T-cell (primary cell): ENCODE measurements at places on chromosomes 6 and 20.

- no peak overlapping the region for H3K27ac ChIP-seq
- no peaks in the 10 kb centered on the region for H3K36me3 ChIP-seq
- no peak for DNase-seq
- H3K4me3 ChIP-seq, result no peak overlapping the region
Measured at GRCh38 chr6:45568626-45569025, 190.9 kb upstream of the SUPT3H start.

DNA sequence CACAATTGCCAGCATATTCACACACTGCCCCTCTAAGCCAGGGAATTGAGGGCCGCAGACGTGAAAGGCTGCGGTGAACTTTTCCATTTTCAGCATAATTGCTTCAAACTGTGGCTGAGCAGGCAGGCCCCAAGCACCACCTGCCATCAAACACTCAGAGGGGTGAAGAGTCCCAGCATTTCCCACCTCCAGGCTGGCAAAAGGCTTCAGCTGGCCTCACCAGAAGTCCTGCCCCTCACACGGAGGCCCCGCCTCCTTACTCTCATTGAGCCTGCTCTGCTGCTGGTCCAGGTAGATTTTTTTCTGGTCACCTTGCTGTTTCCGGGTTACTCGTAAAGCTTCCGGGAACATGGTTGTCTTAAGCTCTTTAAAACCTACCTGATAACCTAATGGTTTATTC, 52.0 kb upstream of the PRELID3B start:
- H3K4me3 ChIP-seq, result no peak overlapping the region
- no peak overlapping the region for H3K27ac ChIP-seq
- H3K36me3 ChIP-seq, result no peaks in the 10 kb centered on the region

DNA sequence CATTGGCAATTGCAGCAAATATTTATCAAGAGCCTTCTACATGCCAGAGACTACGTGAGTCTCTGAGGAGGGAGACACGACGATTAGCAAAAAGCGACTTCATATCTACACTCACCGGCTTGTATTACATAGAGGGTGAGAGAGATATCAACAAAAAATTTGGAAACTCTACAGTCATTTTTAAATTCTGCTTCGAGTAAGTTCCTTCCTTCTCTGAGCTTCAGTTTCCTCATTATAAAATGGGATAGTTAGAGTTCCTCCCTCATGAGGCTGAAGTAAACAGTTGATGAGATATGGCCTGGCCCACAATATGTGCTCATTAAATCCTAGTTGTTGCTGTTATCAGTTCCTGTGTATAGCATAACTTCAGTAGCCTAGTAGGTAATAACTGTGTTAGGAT, 64.1 kb upstream of the SIRPA start:
- H3K4me3 ChIP-seq, result no peak overlapping the region
- no peak overlapping the region for H3K27ac ChIP-seq
- no peaks in the 10 kb centered on the region for H3K36me3 ChIP-seq
- no peaks in the 10 kb centered on the region for H3K27me3 ChIP-seq
- H3K4me1 ChIP-seq, result no peaks in the 10 kb centered on the region
- DNase-seq, result no peak

DNA sequence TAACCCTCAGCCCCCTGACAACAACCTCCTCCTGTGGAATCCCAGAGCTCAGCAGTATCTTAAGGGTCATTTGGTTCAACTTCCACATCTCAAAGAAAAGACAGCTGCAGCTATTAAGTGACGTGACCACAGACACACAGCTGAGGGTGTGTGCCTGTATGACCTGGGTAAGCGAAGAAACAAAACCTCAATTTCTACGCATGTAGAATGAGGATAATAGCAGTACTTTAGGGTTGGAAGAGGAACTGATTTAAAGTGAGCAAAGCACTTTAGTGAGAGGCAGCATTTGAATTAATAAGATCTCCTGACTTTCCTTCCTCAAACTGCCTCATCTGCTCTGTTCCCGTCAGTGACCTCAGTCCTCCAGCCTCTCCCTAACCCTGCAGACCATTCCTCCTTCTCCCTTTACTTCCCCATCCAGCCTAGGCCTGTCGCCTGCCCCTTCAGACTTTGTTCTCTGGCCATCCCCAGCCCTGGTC, 6.8 kb upstream of the ARMC2 start:
- DNase-seq, result no peak
- peaks cover 11% of the 10 kb centered on the region for H3K27me3 ChIP-seq
- H3K27ac ChIP-seq, result no peak overlapping the region
- H3K36me3 ChIP-seq, result no peaks in the 10 kb centered on the region

- no peaks in the 10 kb centered on the region for H3K4me1 ChIP-seq
- no peak overlapping the region for H3K27ac ChIP-seq
- no peak overlapping the region for H3K4me3 ChIP-seq
- DNase-seq, result no peak
Measured at GRCh38 chr6:38822963-38823362, 107.9 kb downstream of the DNAH8 start.

DNA sequence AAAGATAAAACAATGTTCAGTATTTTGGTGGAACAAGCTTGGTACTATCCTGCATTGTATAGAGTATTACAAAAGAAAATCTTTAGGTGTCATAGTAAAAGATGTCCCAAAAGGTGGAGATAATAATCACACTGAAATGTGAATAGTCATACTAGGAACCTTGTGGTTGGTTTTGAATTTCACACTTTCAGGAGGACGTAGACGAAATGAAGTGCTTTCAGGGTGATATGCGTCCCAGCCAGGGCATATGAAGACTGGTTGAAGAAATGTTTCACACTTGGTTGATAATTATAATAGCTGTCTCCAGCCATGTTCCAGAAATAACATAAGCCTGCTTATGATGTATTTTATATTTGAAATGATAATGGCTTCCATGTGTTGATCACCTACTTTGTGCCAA, 60.4 kb downstream of the SCAND1 start:
- H3K4me1 ChIP-seq, result no peaks in the 10 kb centered on the region
- no peak for DNase-seq
- H3K27ac ChIP-seq, result no peak overlapping the region

GRCh38 chr6:39102821-39103136, 12.2 kb downstream of the SAYSD1 start:
- peaks cover 3% of the 10 kb centered on the region for H3K36me3 ChIP-seq
- no peak for DNase-seq
- H3K27me3 ChIP-seq, result no peaks in the 10 kb centered on the region

GRCh38 chr20:38181207-38181801, 16.2 kb upstream of the TGM2 start:
- H3K36me3 ChIP-seq, result no peaks in the 10 kb centered on the region
- DNase-seq, result no peak
- H3K27me3 ChIP-seq, result no peaks in the 10 kb centered on the region

- peaks cover 20% of the 10 kb centered on the region for H3K4me1 ChIP-seq
- no peaks in the 10 kb centered on the region for H3K27me3 ChIP-seq
- DNase-seq, result peak; percentile 51
Measured at GRCh38 chr6:73262671-73263569, at the start of gene KHDC1. KHDC1 (minus strand) TSS chr6:73263196; CDS start chr6:73242517, 20,679 bp downstream.

DNA sequence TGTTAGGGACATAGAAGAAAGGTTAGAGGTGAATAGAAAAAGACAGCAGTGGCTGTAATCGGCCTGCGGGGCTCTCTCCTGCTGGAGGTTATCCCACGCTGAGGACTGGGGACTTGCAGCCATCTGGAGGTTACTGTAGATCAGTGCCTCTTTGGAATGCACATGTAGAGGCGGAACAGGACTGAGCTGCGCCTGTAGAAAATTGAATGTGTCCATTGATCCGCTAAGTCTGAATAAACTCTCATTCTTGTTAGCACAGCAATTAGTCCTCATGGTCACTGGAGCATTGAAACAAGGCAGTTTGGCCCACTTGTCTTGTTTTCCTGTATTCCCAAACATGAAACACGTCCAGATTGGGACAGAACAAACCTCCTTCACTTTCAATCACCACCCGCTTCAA, 46.3 kb upstream of the F13A1 start:
- no peak overlapping the region for H3K27ac ChIP-seq
- no peak for DNase-seq
- H3K4me3 ChIP-seq, result no peak overlapping the region
- no peaks in the 10 kb centered on the region for H3K4me1 ChIP-seq

GRCh38 chr6:170371080-170371479, 64.5 kb downstream of the FAM120B start:
- no peak overlapping the region for H3K27ac ChIP-seq
- H3K4me3 ChIP-seq, result no peak overlapping the region
- DNase-seq, result no peak
- H3K4me1 ChIP-seq, result no peaks in the 10 kb centered on the region
- H3K27me3 ChIP-seq, result no peaks in the 10 kb centered on the region

GRCh38 chr20:63856098-63856511, 5.2 kb upstream of the ABHD16B start:
- H3K4me1 ChIP-seq, result peaks cover 3% of the 10 kb centered on the region
- DNase-seq, result no peak
- H3K27ac ChIP-seq, result no peak overlapping the region
- no peak overlapping the region for H3K4me3 ChIP-seq

DNA sequence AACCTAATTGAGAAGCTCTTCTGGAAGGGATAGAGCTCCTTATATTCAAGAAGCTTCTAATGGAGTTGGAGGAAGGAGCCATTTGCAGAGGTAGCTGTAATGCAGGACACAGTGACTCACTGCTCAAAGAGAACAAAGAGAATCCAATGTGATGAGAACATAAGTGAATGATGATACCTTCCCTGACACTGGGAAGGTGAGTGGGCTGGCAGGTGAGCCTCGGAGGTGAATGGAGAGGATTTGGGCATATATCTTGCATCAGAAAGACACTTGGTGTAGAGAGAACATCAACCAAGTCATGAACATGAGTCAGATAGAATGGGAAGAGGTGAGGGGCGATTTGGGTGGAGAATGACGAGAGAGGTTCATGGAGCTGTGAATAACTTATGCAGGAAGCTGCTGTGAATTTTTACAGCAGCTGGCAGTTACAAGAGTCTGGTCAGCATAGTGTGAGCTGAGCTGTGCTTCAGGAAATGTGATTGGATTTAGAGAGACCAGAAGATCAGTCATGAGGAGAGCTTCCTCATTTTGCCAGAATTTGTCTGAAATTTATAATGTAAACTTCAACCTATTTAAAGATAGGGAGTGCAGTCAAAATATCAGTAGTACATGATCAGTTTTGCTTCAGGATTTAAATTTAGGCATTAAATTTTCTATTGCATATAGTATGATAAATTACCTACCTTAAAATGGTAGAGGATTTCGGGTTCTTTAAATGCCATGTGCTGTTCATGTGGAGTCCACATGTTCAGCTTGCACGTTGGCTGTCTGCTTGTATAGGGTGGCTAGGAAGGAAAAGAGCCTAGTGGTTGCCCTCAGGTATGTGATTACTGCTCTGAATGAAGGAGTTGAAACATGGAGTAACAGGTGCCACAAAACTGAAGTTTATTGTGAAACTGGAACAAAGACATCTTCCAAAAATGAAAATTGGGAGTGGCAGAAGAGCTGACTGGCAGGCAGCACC, 59.2 kb upstream of the KIF25 start:
- DNase-seq, result no peak
- H3K27ac ChIP-seq, result no peak overlapping the region
- no peaks in the 10 kb centered on the region for H3K36me3 ChIP-seq
- H3K4me1 ChIP-seq, result no peaks in the 10 kb centered on the region
- no peaks in the 10 kb centered on the region for H3K27me3 ChIP-seq

- peaks cover 4% of the 10 kb centered on the region for H3K36me3 ChIP-seq
- DNase-seq, result peak; percentile 23
- H3K4me1 ChIP-seq, result no peaks in the 10 kb centered on the region
Measured at GRCh38 chr20:3751675-3752385, 15.7 kb downstream of the ADISSP start.

DNA sequence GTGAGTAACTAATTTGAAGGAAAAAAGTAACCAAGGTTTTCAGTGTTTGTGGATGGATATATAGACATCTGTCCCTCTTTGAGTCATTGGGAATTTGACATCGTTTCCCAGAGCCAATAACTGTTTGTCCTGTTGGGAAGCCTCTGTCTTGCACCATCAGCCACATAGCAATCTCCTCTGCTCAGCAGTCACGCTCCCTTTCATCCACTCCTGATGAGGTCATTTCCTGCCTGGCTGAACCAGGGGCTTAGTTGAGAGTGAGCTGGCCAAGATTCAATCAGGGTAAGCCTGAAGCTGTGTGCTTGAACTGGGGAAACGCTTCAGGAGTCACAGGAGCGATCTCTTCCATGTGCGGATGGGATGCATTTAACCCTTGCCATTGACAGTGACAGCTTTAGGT, 121.5 kb upstream of the FOXQ1 start:
- peaks cover 6% of the 10 kb centered on the region for H3K27me3 ChIP-seq
- DNase-seq, result no peak
- H3K4me3 ChIP-seq, result no peak overlapping the region
- H3K36me3 ChIP-seq, result no peaks in the 10 kb centered on the region
- H3K4me1 ChIP-seq, result no peaks in the 10 kb centered on the region
- no peak overlapping the region for H3K27ac ChIP-seq

- H3K27me3 ChIP-seq, result no peaks in the 10 kb centered on the region
- H3K4me3 ChIP-seq, result no peak overlapping the region
- no peaks in the 10 kb centered on the region for H3K4me1 ChIP-seq
- no peak for DNase-seq
Measured at GRCh38 chr20:12072954-12073264, 155.2 kb downstream of the BTBD3 start.
